Large intestine (tissue), 12 donors: ENCODE measurements at places on chromosomes 5 and 9. TPM values are rescaled to one million over a fixed set of nuclear protein-coding genes. Genes with fewer than 3 reads are reported as not detected.
A peak's percentile ranks its signal among the peaks of the same experiment; 100 is the strongest.

Gene FAM114A2
- polyA plus RNA-seq: 18.4 TPM

DNA sequence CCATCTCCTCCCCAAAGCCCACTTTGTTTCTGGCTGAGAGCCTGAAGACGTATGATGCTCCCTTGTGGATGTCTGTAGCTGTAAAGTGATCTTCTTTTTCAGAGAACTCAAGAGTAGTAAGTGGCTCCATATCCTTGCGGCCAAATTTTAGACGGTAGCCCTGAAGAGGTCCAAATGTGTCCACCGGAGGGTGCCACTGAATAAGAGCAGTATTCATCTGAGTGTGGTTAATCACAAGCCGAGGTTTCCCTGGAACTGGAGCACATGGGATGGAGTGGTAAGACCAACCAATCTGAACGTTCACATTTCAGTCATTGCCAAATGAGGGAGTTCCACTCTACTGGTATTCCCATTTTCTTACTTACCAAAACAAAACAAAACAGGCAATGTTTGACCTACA is 686.5 kb upstream of the DMAC1 start:
- no peak overlapping the region for H3K27ac ChIP-seq
- DNase-seq: no peak
- H3K4me3 ChIP-seq: no peak overlapping the region
- no peaks in the 10 kb centered on the region for H3K36me3 ChIP-seq

- no peaks in the 10 kb centered on the region for H3K4me1 ChIP-seq
- H3K36me3 ChIP-seq: peaks cover 20% of the 10 kb centered on the region
- DNase-seq: no peak
Observed at GRCh38 chr5:32586276-32586599, 881 bp downstream of the SUB1 start.

GRCh38 chr5:112848116-112848811 is 12.8 kb upstream of the SRP19 start:
- H3K27me3 ChIP-seq: no peaks in the 10 kb centered on the region
- no peaks in the 10 kb centered on the region for H3K4me1 ChIP-seq
- H3K4me3 ChIP-seq: no peak overlapping the region
- no peaks in the 10 kb centered on the region for H3K36me3 ChIP-seq
- H3K27ac ChIP-seq: no peak overlapping the region
- DNase-seq: peak; percentile 49

Gene DRD1
- polyA plus RNA-seq: 0.04 TPM

GRCh38 chr9:106796771-106797170 is 66.2 kb upstream of the ZNF462 start:
- DNase-seq: no peak
- H3K4me3 ChIP-seq: no peak overlapping the region
- H3K36me3 ChIP-seq: no peaks in the 10 kb centered on the region

- H3K27ac ChIP-seq: no peak overlapping the region
- H3K4me1 ChIP-seq: no peaks in the 10 kb centered on the region
- DNase-seq: no peak
- no peak overlapping the region for H3K4me3 ChIP-seq
Observed at GRCh38 chr5:6497262-6497661, 48.6 kb downstream of the UBE2QL1 start.

Gene BAAT
- 0.60 TPM for polyA plus RNA-seq

Gene SYK
- 27.3 TPM for polyA plus RNA-seq

Gene PCDHGC3
- 30.4 TPM for polyA plus RNA-seq

Gene AIF1L
- polyA plus RNA-seq: 7.5 TPM

DNA sequence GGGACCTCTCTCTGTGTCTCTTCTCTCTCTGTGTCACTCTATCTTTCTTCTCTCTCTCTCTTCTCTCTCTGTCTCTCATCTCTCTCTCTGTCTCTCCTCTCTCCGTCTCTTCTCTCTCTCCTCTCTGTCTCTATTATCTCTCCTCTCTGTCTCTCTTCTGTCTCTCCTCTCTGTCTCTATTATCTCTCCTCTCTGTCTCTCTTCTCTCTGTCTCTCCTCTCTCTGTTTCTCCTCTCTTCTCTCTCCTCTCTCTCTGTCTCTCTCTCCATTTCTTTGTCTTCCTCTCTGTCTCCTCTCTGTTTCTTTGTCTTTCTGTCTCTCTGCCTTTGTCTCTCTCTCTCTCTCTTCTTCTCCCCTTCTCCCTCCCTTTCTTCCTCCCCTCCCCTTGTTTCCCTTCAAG is 3.2 kb upstream of the OLFM1 start:
- peaks cover 35% of the 10 kb centered on the region for H3K27me3 ChIP-seq
- no peaks in the 10 kb centered on the region for H3K36me3 ChIP-seq
- peaks cover 10% of the 10 kb centered on the region for H3K4me1 ChIP-seq
- no peak overlapping the region for H3K4me3 ChIP-seq

Gene KCNV2
- polyA plus RNA-seq: 0.09 TPM

GRCh38 chr5:181043285-181044092 is 3.4 kb downstream of the BTNL9 start:
- no peaks in the 10 kb centered on the region for H3K4me1 ChIP-seq
- no peak overlapping the region for H3K27ac ChIP-seq
- DNase-seq: no peak
- H3K4me3 ChIP-seq: no peak overlapping the region

- H3K36me3 ChIP-seq: no peaks in the 10 kb centered on the region
- DNase-seq: no peak
- no peak overlapping the region for H3K4me3 ChIP-seq
- H3K27ac ChIP-seq: no peak overlapping the region
- H3K4me1 ChIP-seq: no peaks in the 10 kb centered on the region
Observed at GRCh38 chr5:98121036-98121936, 652.2 kb upstream of the RGMB start.

DNA sequence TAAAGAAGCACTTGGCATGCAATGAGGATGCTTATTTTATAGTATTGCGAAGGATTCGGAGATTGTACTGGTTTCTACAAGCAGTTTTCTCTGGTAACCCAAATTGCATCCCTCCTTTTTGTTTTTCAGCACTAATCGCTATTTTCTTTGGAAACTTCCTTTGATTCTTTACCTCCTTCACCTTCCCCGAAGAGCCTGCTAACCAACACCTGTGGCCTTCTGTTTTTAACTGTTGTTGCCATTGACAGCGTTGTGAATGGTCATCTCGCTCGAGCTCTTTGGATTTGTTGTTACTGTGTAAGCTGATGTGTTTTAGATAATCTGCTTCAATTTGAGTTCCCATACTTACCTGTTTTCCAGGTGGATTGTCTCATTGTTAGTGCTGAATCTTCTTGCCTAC is 1.1 kb downstream of the CNOT6 start:
- no peaks in the 10 kb centered on the region for H3K27me3 ChIP-seq
- DNase-seq: no peak
- peaks cover 9% of the 10 kb centered on the region for H3K36me3 ChIP-seq
- H3K27ac ChIP-seq: peak overlapping the region; percentile 51
- H3K4me3 ChIP-seq: peak overlapping the region; percentile 68
- peaks cover 13% of the 10 kb centered on the region for H3K4me1 ChIP-seq

- H3K4me3 ChIP-seq: no peak overlapping the region
- no peaks in the 10 kb centered on the region for H3K4me1 ChIP-seq
- H3K27me3 ChIP-seq: no peaks in the 10 kb centered on the region
- H3K36me3 ChIP-seq: no peaks in the 10 kb centered on the region
Observed at GRCh38 chr5:88816195-88816594, 66.8 kb downstream of the MEF2C start.

Gene ELOVL7
- 77.3 TPM for polyA plus RNA-seq

DNA sequence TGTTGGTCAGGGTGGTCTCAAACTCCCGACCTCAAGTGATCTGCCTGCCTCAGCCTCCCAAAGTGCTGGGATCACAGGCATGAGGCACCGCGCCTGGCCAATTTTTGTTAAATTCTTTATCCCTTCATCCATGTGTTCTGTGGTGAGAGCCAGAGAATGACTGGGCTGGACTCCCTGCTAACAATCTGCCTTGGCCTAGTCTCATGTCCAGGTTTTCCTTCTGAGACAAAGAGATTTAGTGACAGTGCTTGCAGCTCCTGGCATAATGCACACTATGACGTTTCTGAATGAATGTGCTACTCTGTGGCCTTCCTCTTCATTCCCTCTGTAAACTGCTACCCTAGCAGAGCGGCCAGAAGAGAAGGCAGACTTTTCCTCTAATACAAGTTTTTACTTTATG is 79.3 kb downstream of the FOXD1 start:
- DNase-seq: no peak
- H3K36me3 ChIP-seq: no peaks in the 10 kb centered on the region
- no peak overlapping the region for H3K27ac ChIP-seq
- no peak overlapping the region for H3K4me3 ChIP-seq
- no peaks in the 10 kb centered on the region for H3K4me1 ChIP-seq

GRCh38 chr9:34545497-34545896 is 22.7 kb upstream of the ENHO start:
- H3K27me3 ChIP-seq: peaks cover 3% of the 10 kb centered on the region
- no peak for DNase-seq
- no peak overlapping the region for H3K27ac ChIP-seq
- no peaks in the 10 kb centered on the region for H3K4me1 ChIP-seq
- no peaks in the 10 kb centered on the region for H3K36me3 ChIP-seq

DNA sequence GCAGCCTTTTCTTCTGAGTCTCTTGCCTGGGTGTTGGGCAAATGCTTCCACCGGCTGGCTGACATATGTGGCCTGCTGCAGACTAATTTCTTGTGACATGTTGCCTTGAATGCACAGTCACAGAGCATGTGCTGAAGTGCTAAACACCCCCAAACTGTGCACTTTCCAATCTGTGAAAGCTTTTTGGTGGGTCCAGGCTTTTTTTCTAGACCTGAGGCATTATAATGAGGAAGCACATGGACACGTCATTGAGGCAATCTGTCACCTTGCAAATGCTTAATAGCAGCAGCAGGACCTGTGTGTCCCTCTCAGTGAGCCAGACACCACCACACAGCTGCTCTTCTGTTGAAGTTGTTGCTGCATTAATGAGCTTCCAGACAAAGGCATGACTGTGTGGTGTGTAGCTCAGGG is 274.7 kb downstream of the ELAVL2 start:
- H3K27me3 ChIP-seq: no peaks in the 10 kb centered on the region
- no peak overlapping the region for H3K4me3 ChIP-seq
- no peaks in the 10 kb centered on the region for H3K4me1 ChIP-seq
- DNase-seq: no peak
